ENCODE measurements at places on chromosomes 3 and 15.

GRCh38 chr3:150450916-150451315 lies 42.8 kb downstream of the TSC22D2 start:
- DNase-seq: no peak

DNA sequence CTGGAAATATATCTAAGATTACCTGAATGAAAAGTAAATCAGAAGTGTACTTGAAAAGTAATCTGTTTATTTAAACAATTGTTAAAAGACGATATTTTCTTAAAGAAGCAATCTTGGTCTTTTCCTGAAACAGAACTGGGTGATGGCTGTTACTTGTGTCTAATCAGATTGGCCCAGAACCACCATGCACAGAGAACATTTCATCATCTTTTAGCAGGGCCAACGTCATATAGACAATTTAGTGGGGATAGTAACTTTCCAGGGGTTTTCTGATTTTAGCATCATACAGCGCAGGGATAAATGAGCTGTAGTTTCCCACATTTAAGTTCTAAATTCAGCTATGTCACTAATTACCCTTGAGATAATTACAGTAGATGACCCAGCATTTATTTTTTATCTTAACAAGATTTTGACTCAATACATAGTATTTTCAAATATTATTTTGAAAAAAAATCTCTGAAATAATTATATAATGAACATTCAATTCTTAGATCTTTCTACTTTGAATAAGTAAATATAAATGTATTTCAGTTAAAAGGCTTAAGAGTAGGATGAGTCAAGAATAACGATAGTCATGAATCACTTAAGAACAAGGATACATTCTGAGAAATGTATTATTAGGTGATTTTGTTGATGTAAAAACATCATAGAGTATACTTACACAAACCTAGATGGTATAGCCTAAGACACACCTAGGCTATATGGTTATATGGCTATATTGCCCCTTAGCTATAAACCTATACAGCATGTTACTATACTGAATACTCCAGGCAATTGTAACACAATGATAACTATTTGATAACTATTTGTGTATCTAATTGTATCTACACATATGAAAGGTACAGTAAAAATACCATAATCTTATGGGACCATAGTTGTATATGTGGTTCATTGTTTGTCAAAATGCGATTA lies 103.8 kb upstream of the MME start:
- DNase-seq: no peak

GRCh38 chr3:24595796-24596195 lies 101.1 kb upstream of the THRB start:
- DNase-seq: no peak

DNA sequence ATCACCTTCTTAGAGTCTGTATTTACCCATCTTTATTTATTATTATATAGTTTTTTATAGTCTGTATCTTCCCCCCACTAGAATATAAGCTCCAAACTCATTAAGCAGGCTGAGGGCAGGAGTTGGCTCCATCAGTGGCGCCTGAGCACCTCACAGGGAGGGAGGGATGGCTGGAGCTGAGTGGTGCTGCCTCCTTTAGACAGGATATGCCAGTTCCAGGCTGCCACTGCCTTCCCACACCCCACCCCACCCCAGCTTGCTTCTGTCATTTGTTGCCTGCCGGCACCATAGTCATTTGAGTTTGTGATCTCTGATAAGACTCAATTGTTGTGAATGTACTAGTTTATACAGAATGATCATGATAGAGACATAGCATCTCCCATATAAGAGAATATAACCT lies 85.5 kb downstream of the KLHL25 start:
- DNase-seq: no peak

Measured in left renal pelvis (tissue), 4 donors.